D721Med (cell line): ENCODE measurements at places on chromosomes 3 and 15.

DNA sequence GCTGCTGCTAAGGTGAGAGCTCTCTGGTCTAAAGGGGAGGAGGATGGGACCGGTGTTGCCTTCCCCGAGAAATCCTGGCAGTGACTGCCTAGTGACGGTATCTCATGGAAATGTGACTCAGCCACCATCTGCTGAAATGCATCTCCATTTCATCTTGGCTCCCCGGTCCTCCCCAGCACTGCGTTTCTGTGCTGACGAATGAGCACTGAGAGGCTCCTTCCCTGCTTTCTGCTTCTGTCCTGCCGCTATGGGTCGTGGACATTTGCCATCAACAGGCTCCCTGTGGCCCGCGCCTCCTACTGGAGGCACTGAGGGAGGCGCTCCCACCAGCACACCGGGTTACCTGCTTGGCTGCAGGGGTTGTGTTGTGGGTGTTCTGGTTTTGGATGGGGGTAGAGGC lies 13.5 kb upstream of the SEC13 start:
- DNase-seq = no peak

- DNase-seq = no peak
Observed at GRCh38 chr3:12807601-12808359, 11.3 kb downstream of the CAND2 start.

- DNase-seq = no peak
Observed at GRCh38 chr3:188001093-188001492, 152.9 kb upstream of the LPP start.

DNA sequence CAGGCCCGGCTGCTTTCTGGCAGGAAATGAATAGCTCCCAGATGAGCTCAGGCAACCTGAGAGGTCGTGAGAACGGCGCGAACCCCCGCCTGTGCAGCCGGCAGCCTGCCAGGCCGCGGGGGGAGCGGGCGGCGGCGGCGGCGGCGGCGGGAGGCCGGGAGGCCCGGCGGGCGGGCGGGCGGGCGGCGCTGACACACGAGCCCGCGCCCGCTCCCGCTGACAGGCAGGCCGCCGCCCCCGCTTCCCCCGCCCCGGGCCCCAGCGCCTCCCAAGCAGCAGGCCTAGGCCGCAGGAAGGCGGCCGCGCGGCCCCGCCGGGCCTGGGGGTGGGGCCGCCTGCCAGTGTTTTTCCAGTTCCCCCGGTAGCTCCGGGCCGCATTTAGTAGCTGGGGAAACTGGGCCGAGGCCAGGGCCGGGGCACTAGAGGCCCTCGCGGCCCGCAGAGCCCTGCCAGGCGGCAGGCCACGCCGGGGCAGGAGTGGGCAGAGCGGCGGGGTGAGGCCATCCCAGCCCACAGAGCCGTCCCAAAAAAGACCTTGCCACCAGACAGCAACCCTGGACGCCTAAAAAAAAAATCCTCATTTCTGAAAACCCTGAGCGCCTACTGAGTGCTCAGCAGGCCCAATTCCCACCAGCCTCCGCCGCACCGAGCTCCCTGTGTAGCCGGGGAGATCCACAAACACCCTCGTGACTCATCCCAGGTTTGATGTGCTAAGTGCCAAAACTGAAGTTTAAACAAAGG lies 5.6 kb downstream of the HES1 start:
- no peak for DNase-seq

DNA sequence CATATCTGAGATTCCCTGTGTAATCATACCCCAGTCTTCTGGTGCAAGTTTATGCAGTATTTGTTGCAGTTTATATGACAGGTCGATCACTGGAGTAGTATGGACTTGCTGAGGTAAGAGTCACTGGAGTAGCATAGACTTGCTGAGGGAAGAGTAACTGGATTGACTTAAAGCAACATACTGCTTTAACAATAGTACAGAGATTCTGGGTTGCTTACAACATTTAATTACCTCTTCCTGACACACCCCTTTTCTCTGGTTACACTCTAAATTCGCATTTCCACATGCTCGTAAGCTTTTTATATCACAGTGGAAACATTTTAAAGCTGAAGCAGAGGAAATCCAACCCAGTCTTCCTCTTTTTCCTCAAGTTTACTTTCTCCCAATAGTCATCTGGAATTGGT lies 11.8 kb downstream of the AAGAB start:
- no peak for DNase-seq
